Stimulated activated CD8-positive, alpha-beta memory T cell treated with anti-CD3 and anti-CD28 coated beads, Interleukin-4, amount 100 ng/mL, for 4 hours (primary cell): ENCODE measurements at places on chromosomes 11 and 22.
A peak's percentile ranks its signal among the peaks of the same experiment; 100 is the strongest.

GRCh38 chr11:19867064-19867463, 154.4 kb downstream of the NAV2 start:
- no peak for DNase-seq

DNA sequence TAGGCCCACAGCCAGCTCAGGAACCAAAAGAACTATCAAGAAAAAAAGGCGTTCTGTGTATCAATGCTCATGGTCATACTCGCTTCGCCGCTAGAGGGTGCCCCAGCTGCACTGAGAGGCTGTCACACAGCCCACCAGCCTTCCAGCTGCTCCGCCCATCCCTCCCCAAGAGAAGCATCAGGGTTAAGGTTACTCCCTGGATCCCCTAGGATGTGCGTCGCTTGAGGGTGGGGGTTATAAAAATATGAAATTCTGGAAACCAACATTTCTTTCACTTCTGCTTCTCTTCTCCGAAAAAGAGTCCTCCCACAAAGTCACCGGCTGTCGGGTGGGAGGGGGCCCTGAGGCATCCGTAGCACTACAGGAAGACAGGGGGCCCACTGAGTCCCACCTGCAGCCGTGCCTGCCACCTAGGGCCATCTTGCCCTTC, 1.7 kb downstream of the CBX6 start:
- peak; percentile 83 for DNase-seq

DNA sequence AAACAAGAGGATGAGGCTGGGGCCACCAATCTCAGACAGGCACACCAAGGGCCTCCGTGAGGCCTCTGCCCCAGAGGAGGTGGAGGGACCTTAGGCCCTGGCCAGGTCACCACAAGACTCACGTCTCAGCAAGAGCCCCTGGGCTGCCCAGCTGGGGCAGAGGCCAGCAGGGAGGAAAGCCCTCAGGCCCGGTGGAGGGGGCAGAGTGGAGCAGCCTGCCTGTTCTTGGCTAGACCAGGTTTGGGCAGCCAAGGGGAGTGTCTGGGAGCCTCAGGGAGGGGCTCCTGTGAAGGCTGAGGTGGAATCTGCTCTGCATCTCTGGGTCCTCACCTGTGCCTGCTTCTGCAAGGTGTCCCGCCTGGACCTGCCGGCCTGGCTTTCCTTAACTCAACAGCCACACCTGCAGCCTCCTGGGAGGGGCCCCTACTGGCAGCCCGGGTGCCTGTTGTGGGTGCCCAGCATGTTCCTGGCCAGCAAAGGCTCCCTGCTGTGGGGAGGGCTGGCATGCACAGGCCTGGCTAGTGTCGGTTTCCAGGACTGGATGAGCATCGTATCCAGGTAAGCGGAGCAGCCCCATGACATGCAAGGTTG, 11.9 kb downstream of the TTLL12 start:
- no peak for DNase-seq

GRCh38 chr11:121338536-121338935, 46.0 kb downstream of the SC5D start:
- no peak for DNase-seq

GRCh38 chr11:64864473-64865285, 13.7 kb downstream of the EHD1 start:
- DNase-seq = no peak

DNA sequence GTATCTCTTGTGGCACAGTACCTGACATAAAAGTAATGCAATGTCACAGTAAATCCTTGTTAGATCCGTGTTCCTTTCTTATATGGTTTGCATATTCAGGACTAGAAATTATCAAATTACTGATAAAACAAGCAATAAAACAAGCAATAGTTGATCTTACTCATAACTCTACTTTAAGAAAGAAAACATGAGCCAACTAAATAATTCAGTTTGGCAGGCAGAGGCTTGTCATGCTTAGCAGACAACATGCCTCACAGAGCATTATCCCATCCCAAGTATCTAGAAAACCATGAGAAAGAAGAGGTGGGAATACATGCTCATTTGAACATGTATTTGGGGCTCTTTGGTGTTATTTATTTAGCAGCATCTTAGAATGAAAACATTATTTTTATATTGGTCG, 241.9 kb downstream of the SOX6 start:
- no peak for DNase-seq

GRCh38 chr22:17627961-17628405, 566 bp downstream of the ATP6V1E1 start:
- no peak for DNase-seq

DNA sequence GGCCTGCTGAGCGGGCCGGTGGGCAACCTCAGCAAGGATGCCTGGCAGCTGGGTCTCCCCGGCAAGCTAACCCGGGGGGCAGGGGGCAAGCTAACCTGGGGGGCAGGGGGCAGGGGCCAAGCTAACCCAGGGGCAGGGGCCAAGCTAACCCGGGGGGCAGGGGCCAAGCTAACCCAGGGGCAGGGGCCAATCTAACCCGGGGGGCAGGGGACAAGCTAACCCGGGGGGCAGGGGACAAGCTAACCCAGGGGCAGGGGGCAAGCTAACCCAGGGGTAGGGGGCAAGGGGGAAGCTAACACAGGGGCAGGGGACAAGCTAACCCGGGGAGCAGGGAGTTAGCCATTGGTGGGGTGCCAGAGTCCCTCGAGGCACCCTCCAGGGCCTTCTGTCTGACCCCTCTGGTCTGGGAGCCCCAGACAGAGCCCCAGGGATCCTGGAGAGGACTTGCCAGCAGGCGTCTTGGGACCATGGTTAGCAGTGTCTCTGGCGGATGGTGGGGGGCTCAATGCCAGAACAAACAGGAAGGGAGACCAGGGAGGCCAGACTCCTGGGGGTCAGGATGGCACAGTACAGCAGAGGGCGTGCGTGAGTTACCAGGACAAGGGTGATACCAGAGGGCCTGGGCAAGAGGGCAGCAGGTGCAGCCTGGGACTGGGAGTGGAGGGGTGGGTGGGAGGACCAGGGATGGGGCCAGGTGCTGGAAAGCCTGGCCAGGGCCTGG, 16.1 kb downstream of the IGF2 start:
- no peak for DNase-seq

DNA sequence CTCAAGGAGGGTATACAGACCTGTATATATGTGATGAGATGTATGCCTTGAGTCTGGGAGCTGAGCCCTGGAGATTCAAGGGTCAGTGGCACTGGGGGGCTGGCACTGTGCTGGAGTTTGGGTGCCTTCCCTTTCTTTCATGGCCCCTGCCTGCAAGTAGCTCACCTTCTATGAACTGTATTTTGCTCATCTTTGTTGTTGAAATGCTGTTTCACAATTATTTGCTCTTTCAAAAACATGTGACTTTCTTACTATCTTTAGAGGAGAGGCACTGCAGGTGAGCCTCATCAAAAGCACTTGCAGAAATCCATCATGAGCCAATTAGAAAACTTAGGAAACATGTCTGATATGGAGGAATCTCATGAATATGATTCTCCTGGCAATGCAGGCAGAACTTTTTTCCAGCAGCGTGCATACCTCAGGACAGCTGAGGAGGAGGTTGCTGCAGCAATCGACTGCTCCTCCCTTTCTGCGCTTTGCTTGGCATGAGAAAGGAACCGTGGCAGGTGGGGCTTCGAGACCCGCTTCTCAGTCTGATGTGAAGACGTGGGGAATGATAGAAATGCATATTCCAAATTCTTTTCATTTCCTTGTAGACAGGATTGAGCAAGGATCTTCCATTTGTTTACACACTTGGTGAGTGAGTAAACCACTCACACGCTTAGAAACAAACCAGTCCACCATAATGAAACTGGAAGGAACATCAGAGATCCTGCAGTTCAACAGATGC, 178.4 kb upstream of the E2F8 start:
- DNase-seq = no peak

GRCh38 chr22:46802608-46803027, 40.2 kb downstream of the TBC1D22A start:
- no peak for DNase-seq

- no peak for DNase-seq
Measured at GRCh38 chr11:134158023-134158422, 65.7 kb downstream of the NCAPD3 start.
